Activated T-cell treated with anti-CD3 and anti-CD28 coated beads for 4 hours (primary cell): ENCODE measurements at places on chromosomes 3 and 15.

DNA sequence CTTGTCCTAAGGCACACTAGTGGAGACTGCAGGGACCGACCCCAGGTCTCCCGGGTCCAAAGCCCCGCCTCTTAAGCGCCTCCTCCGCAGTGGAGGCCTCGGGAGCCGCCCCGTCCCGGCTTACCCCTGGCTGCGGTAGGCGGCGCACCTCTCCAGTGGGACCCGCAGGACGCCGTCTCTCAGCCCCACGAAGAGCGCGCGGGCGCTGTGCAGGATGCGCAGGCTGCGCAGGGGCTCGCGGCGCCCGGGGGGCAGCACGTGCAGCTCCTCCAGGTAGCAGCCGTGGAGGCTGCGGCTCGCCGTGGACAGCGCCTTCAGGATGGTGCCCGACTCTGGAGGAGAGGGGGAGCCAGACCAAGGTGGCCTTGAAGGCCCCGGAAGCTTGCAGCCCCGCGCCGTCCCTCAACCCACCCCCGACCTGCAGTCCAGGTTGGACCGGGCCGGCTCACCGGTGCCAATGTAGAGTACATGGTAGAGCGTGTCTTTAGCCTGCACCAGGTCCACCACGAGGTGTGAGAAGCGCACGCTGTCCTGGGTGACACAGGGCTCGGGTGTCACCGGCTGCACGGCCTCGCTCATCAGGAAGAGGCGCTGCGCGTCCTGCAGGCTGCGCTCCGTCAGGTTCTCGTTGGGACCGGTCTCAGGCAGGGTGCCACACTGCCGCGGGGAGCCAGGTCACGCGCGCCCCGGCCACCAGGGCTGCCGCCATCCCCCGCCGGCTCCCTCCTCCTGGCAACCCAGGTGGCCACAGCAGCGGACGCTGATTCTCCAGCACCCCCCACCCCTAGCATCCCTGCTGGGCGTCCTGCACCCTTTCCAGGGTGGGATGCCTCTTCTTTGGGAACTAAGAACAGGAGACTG lies 105.5 kb downstream of the SEMA5B start:
- DNase-seq, result no peak

DNA sequence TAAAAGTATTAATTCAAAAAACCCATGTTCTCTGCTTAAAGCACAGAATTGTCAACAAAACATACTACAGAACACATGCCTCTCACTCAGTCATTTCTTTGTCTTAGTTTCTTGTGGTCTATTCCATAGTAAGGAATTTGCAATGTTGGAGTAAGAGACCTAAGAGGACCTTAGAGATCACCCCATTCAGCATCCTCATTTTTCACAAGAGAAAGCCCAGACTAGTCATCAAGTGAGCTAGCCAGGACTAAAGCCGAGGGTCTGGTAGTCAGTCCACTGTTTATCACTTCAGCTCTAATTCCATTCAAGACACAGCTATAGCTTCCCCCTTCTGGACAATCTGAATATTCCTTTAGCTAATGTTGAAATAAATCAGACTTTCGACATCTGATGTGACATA lies 601.1 kb downstream of the FHIT start:
- DNase-seq, result no peak

DNA sequence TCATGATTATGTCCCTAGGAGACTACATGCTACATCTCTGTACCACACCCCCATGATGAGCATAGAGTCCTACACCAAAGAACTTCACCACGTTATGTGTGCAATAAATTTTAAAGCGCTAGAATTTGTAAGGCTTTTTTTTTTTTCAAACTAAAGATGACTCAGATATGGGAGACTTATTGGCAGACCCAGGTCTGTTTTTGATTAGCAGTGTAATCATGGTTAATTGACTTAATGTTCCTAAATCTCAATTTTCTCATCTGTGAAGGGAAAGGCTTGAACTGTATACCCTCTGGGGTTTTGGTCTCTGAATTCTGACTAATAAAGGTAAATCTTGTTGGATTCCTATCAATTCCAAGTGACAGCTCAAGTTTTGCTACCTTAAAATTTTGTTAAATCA lies 26.4 kb downstream of the ABI3BP start:
- no peak for DNase-seq

GRCh38 chr15:29570121-29570947 lies 251.9 kb downstream of the TJP1 start:
- no peak for DNase-seq
